ENCODE measurements at places on chromosomes 13 and 19. TPM values are rescaled to one million over a fixed set of nuclear protein-coding genes. Genes with fewer than 3 reads are reported as not detected.

Gene MCEMP1
- 0.43 TPM for total RNA-seq

Gene ZNF20
- total RNA-seq: 2.6 TPM

DNA sequence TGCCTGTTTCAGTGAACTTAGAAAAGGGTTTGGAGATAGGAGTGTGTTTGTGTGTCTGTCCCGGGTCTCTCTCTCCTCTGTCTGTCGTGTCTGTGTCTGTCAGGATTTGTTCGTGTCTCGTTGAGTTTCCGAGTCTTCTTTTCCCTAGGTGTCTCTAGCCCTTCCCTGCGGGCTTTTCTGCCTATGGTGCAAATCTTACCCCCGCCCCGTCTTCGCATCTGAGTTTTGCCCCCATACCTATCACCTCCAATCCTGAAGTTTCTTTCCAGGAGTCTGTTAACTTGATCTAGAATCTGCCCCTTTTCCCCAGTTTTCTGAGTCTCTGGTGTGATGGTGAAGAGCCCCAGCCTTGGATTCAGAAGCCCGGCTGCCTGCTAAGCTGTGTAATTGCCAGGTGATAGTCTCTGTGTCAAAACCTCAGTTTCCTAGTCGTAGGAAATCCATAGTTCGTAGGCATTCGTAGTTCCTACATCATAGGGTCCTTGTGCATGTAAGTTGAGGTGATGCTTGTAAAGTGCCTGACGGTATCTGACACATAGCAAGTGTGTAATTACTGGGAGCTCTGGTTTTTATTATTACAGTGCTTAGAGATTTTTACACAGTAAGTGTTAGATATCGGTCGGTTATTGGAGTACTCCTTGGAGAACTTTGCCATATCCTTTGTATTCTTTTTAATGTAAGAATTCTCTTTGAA is 782 bp downstream of the EPN1 start:
- H3K4me3 ChIP-seq: peak overlapping the region; percentile 81
- H3K36me3 ChIP-seq: peaks cover 69% of the 10 kb centered on the region
- H3K4me1 ChIP-seq: peaks cover 88% of the 10 kb centered on the region
- H3K27me3 ChIP-seq: no peaks in the 10 kb centered on the region
- no peak for DNase-seq
- peak overlapping the region; percentile 97 for H3K27ac ChIP-seq

- H3K36me3 ChIP-seq: no peaks in the 10 kb centered on the region
- H3K4me1 ChIP-seq: peaks cover 14% of the 10 kb centered on the region
- DNase-seq: no peak
- H3K27me3 ChIP-seq: no peaks in the 10 kb centered on the region
- H3K27ac ChIP-seq: peak overlapping the region; percentile 50
- H3K4me3 ChIP-seq: peak overlapping the region; percentile 19
Observed at GRCh38 chr13:114034481-114034891, 60.6 kb upstream of the C13orf46 start.

- no peaks in the 10 kb centered on the region for H3K36me3 ChIP-seq
- no peaks in the 10 kb centered on the region for H3K4me1 ChIP-seq
- H3K27me3 ChIP-seq: no peaks in the 10 kb centered on the region
- DNase-seq: no peak
Observed at GRCh38 chr13:82248762-82249161, 1633.5 kb downstream of the SLITRK1 start.

DNA sequence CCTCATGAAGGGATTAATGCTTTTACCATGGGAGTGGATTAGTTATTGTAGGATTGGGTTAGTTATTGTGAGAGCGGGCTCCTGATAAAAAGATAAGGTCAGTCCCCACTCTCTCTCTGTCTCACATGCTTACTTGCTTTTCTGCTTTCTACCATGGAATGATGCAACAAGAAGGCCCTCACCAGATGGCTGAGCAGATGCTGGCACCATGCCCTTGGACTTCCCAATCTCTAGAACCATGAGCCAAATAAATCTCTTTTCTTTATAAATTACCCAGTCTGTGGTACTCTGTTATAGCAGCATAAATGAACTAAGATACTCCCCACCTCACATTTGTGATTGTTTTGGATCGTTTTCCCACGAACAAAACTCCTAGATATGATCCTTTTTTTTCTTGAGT is 353.8 kb downstream of the DNAJC15 start:
- H3K4me1 ChIP-seq: peaks cover 49% of the 10 kb centered on the region
- H3K27ac ChIP-seq: no peak overlapping the region
- H3K4me3 ChIP-seq: no peak overlapping the region
- no peak for DNase-seq

- no peak overlapping the region for H3K27ac ChIP-seq
- no peak overlapping the region for H3K4me3 ChIP-seq
- H3K4me1 ChIP-seq: peaks cover 11% of the 10 kb centered on the region
Observed at GRCh38 chr19:45056831-45057230, 18.0 kb downstream of the CLASRP start.

Gene LENG8
- total RNA-seq: 222 TPM

Measured in stomach (tissue), 19 donors.